ENCODE measurements at places on chromosomes 6 and 20. TPM values are rescaled to one million over a fixed set of nuclear protein-coding genes. Genes with fewer than 3 reads are reported as not detected.

GRCh38 chr20:62429455-62430310, 2.3 kb upstream of the RBBP8NL start:
- DNase-seq: no peak

The PNPLA1 gene
- not detected for total RNA-seq

- DNase-seq: no peak
Measured at GRCh38 chr6:121956782-121957181, 442.7 kb upstream of the HSF2 start.

DNA sequence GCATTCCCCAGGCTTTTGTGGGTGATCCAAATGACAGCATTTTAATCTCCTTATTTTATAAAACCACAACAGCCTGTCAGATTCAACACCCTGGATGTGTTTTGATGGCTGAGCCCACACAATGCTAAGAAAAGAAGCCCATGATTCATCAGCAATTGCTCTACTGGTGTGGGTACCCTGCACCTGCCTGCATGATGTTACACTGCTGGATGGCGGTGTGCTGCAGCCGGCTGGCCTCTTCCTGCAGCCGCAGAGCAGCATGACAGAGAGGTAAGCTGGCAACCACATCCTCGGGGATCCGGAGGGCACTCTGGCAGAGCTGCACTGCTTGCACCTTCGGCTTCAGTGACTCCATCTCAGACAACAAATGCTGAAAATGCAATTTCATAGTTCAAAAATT, 327.5 kb downstream of the SYNE1 start:
- no peak for DNase-seq

- DNase-seq: no peak
Measured at GRCh38 chr20:34089655-34090345, 22.2 kb downstream of the EIF2S2 start.

DNA sequence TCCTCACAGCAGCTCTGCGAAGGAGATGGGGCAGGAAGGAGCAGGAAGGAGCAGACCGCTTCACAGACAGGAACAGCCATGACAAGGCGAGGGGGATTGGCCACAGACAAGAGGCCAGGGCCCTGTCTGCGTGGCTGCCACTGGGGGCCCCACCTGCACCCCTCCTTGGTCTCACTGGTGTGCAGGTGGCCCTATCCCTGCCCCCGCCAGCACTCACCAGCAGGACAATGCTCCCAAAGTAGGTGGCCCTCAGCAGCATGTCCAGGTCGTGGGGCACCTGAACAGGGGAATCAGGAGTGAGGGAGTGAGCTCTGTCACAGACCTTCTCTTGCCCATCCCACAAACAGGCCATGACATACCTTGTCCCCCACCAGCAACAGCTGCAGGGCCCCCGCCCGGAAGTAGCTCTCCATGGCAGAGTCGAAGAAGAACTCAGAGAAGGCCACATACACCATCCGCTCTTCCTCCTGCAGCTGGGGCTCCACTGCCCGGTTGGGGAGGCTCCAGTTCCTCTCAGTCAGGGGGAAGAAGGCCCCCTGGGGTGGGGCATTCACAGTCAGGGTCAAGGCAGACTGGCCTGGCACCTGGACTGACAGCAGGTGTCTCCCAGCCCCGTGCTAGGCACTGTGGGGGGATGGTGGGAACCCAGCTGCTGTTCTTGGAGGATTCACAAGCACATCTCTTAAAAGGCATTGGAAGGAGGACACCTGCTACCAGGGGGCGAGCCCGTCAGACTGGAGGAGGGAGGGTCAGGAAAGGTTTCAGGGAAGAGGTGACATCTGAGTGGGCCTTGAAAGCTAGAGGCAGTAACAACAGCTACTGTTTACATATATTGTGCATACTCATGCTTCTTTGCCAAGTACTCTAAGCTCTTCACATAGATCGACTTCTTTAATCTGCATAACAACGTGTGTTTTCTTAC, 7.1 kb downstream of the PLTP start:
- DNase-seq: no peak

DNA sequence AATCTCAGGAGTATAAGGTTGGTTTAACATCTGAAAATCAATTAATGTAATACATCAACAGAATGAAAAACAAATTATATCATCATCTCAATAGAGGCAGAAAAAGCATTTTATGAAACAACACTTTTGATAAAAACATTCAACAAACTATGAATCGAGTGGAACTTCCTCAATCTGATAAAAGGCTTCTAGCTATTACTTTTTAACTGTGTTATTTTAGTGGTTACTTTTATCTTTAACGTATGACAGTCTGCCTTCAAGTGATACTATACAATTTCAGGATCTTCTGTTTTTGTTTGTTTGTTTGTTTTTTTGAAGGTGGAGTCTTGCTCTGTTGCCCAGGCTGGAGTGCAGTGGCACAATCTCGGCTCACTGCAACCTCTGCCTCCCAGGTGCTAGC, 73.7 kb downstream of the ZFAND3 start:
- no peak for DNase-seq

DNA sequence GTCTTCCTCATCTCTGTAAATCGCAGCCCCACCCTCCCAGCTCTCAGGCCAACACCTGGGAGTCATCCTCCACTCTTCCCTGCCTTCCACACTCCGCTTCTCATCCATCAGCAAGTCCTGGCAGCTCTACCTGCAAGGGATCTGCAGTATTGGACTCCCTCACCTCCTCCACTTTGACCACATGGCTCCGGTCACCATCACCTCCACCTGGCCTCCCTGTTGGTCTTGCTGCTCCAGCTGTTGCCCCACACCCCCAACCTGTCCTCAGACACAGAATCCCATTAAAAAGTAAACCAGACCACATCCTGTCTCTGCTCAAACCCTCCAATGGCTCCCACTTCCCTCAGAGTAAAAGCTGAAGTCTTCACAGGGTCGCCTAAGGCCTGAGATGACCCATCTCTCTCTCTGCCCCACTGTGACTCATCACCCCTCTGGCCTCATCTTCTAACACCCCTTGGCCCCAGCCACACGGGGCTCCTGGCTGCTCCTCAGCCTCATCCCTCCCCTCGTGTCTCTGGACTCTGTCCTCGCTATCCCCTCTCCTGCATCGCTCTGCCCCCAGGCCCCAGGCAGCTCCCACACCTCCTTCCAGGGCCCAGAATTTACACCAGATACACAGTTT, 185.1 kb upstream of the SULF2 start:
- no peak for DNase-seq

The ZMYND8 gene
- total RNA-seq: 42.6 TPM

The ID1 gene
- total RNA-seq: 0.60 TPM

GRCh38 chr6:53494076-53494475, 50.8 kb downstream of the GCLC start:
- DNase-seq: no peak

DNA sequence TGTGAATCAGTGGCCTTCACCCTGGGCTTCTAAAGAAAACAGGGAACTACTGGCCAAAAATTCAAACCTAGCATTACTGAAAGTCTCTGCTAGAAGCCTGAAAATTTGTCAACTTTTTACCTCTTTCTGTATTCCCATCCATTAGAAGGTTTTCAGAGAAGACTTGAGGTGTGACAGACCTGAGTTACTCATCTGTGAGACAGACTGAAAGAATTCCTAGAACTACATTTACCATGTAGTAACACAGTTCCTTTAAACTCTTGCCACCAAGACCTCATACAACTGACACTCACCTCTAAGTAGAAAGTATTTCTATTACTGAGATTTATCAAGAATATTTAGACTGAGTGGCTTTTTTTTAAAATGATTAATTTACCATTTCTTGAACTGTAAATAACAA, 4.5 kb downstream of the DPM1 start:
- no peak for DNase-seq

DNA sequence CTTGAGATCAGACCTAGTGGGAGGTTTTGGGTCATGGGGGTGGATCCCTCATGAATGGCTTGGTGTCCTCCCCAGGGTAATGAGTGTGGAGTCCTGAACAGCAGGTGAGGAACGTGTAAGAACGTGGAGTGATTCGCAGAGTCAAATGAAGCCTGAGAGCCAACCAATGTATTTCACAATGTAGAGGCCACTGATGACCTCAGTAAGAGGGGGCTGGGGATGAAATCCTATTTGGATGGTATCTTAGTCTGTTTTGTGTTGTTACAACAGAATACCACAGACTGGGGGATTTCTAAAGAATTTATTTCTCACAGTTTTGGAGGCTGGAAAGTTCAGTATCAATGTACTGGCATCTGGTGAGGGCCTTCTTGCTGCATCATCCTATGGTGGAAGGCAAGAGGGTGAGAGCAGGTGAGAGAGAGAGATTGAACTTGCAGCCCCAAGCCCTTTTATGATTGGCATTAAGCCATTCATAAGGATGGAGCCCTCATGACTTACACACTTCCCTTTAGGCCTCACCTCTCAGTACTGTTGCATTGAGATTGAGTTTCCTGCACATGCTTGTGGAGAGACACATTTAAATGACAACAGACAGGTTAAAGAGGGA, 47.3 kb upstream of the HIVEP1 start:
- DNase-seq: no peak

GRCh38 chr6:127342296-127342945, 988 bp downstream of the ECHDC1 start:
- DNase-seq: no peak

The DSP gene
- total RNA-seq: 0.02 TPM

The ANKEF1 gene
- 2.0 TPM for total RNA-seq

DNA sequence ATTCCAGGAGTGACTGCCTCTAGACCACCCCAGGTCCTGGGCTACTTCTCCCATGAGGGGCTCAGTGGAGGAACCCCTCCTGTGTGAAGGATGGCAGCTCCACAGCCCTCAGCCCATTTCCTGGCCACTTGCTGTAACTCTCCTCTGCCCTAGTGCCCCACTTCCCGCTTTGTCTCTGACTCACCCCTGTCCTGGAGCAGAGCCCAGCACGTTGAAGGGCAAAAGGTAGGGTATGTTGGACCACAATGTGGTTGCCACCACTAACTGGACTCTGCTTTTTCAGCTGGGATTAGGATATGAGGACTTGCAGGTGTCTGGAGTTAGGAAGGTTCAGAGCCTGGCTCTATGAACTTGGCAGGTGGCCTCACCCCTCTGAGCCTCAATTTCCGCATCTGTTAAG, 2.4 kb downstream of the MYBL2 start:
- DNase-seq: no peak

GRCh38 chr6:71072508-71072907, 115.6 kb upstream of the B3GAT2 start:
- no peak for DNase-seq

The FRK gene
- total RNA-seq: 0.37 TPM

The TGM3 gene
- not detected for total RNA-seq

- no peak for DNase-seq
Measured at GRCh38 chr6:84220809-84221409, 6.5 kb downstream of the CEP162 start.

GRCh38 chr6:159739341-159739740, 12.0 kb downstream of the WTAP start:
- DNase-seq: no peak

DNA sequence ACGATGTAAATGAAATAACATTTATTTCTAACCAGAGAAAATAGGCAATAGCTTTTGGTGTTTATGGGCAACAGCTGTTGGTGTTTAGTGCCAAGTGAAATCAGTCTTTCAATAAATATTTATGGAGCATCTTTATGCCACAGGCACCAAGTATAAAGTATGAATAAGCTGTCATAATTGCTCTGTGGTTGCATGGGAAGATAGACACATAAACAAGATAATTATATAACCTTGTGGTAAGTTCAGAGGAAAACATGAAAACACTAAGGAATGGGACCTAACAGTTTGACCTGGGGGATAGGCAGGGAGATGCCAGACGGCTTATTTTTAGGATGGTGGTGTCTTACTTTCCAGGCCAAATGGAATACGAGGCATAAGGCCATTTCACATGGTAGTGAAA, 110.9 kb downstream of the GFRAL start:
- no peak for DNase-seq

- DNase-seq: no peak
Measured at GRCh38 chr6:44062771-44063560, 64.3 kb downstream of the MRPL14 start.

- DNase-seq: no peak
Measured at GRCh38 chr6:161079566-161080262, 88.1 kb downstream of the MAP3K4 start.

The LY6G6C gene
- total RNA-seq: not detected

- no peak for DNase-seq
Measured at GRCh38 chr6:154154389-154154967, 115.4 kb downstream of the OPRM1 start.

GRCh38 chr6:142884214-142885035, 60.6 kb downstream of the HIVEP2 start:
- no peak for DNase-seq

GRCh38 chr6:131931063-131931750, 20.0 kb downstream of the CCN2 start:
- DNase-seq: no peak
